ENCODE measurements at places on chromosomes 3 and 15.

DNA sequence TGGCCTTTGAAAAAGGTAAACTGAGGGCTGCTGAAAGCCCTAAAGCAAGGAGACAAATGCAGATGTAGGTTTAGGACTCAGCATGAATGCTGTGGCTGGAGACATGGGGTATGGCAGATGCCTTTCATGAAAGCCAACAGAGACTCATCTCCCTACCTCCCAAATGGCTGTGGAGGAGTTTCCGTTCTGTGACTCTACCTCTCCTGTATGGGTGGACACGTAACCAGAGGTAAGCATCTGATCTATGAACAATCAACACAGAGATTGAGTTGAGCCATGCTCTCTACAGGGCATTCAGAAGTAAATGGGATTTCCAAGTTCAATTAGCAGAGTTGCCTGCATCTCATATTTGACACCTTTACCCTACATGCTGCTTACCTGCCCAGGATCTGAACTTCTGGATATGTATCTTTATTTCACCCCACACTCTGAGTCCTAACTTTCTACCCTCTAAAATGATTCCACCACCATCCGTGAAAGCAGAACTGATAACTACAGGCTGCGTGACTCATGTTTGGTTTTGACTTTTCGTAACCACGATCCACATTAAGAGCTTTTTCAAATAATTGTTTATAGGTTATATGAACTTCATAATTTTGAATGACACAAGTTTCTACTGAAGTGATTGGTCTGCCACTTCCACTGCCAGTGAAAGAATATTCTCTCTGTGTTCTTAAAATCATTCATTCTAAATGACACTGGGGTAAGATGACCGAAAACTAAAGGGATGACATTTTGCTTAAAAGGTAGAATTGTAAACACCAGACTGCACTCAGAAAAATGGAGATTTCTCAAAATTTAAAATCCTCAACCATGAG, 1058.7 kb downstream of the FHIT start:
- DNase-seq, result no peak

GRCh38 chr3:50237133-50237651, 1.2 kb downstream of the GNAI2 start:
- no peak for DNase-seq

GRCh38 chr15:51536965-51537574, 85.5 kb downstream of the DMXL2 start:
- DNase-seq, result no peak

- no peak for DNase-seq
These were observed 533.0 kb upstream of the SEMA6D start for GRCh38 chr15:47184003-47184907.

GRCh38 chr15:80567721-80568157, 127.4 kb upstream of the ABHD17C start:
- no peak for DNase-seq

Data from activated CD8-positive, alpha-beta memory T cell treated with anti-CD3 and anti-CD28 coated beads for 1 hour (primary cell).